CD4-positive, CD25-positive, alpha-beta regulatory T cell (primary cell): ENCODE measurements at places on chromosomes 16 and 17.
A peak's percentile ranks its signal among the peaks of the same experiment; 100 is the strongest.

GRCh38 chr16:67148656-67149275, 2.0 kb downstream of the B3GNT9 start:
- no peak for DNase-seq

DNA sequence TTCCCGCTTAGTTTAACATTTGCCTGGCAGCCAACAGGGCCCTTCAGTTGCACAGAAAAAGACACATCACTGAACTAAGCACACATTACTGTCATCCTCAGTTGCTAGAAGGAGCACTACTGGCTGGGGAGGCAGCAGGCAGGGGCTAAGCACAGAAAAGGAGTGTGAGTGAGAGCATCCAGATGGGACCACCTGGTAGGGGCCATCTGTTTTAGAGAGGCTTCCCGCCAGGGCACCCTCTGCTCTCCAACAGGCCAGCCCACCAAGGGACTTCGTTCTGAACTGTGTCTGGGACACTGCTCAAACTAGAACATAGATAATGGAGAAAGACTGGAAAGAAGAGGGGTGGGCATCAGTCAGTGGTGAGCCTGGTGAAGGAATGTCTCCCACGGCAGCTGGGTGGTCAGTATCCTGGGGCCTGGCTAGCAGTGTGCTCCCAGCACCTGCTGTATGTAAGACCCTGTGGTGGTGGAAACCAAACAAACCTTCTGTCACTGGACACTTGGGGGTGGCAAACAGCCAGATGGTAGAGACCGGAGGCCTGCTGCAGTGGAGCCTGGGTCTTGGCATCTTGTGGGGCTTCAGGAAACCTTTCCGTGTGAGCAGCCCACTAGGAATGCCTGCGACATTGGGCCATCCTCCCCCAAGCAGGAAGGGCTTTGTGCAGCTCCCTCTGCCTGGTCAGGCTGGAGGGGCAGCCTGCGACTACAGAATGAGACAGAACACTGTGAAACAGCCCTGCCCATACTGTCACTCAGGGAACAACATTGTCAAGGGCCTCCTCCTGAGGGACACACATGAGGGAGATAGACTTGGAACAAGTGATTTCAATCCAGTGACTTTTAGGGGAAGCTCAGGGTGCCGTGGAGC, 12.8 kb upstream of the RANGRF start:
- DNase-seq = no peak

DNA sequence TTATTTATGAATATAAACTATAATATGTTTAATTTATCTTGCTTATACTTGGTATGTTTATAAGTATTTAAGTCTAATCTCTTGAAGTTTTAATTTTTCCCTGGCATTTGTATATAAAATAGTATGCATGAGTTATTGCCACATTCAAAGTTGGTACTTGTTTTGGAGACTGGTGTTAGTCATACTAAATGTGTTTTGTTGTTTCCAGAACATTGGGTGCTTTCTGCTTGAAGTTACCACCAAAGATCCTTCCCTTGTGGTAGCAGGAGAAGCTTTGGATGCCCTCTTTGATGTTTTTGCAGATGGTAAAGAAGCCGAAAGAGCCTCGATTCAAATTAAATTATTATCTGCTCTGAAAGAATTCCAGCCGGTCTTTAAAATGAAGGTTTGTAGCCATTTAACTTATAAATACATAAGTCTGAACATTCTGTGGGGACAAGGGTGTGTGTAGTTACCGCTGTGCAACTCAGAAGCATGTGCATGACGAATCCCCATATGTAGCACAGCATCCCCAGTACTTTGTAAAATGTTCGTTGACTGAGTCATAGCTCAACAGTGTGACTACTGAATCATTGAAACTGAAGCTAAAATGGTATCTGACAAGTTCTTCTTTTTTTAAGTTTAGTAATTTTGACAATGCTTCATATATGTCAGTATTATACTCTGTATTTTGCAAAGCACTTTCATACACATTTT, 36.4 kb downstream of the HEATR3 start:
- no peak for DNase-seq

DNA sequence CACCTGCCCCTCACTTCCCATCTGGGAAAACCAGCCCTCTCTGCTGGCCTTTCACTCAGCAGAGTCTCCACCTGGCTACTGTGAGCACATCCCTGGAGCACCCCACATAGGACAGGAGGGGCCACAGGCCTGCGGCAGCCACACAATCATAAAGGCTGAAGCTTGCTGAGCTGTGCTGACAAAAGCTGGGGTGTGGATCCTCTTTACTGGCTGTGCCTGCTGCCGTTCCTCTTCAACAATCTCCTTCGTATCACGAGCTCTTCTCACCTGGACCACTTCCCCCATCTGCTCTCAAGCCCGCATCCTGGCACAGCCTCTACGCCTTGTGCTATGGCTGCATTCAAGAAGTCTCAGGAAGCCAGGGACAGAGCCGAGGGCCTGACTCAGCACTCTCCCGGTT, 86.1 kb downstream of the ZNF778 start:
- no peak for DNase-seq

DNA sequence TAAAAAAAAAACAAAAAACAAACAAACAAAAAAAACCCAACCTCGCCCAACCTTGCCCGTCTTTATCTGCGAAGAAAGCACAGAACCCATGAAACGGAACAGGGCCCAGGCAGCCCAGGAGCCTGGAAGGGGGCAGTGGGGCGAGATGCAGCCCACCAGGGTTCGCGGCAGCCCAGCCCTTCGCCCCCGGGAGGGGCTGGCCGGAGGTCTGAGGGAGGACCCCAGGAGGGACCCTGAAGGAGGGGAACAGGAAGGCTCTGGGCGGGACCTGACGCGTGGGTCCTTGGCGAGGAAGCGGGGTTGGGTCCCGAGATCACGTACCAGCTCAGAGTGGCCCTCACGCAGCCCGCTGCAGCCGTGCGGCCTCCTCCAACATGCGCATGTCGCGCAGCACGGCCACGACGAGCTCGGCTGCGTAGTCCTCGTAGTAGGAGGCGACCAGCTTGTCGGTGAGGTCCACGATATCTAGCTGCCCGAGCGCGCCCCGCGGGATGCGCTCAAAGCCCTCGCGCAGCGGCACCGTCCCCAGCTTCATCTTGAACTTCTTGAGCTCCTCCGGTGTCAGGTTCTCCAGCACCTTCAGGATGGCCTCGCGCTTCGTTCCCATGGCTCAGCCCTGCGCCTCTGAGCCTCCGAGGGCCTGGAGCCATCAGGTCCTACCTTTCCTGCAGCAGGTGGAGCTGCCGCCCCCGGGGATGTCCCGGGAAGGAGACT, at the start of gene PYDC1:
TSS of gene PYDC1 (minus strand) at position 714 of the 714 bp plus-strand sequence. CDS start at position 607, 107 bp downstream.
- DNase-seq = no peak

DNA sequence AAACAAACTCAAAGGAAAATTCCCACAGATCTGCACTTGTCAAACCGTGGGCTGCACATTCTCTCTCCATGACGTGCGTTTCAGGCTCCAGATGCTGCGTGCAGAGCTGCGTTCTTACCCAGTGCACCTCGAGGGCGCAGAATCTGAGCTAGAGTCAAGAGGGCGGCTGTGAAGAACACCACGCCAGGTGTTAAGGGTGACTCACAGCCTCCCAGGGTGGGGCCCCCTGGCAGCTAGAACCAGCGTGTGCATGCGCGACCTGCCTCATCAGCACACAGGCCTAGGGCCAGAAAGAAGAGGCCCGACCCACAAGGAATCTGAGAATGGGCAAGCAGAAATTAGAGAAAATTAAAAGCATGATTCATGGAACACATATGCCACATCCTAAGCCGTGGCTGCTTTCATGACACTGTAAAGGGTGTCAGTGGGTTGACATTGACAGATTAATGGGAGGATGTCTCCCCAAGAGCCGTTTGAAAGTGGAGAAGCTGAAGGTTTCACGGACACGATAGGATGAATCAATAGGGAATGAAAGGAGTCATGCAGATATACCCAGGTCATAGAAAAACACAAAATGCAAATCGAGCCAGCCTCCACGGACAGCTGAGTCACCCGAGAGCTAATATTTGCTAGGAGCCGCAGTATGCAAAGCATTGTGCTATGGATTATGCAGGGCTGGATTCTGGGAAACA, 29.0 kb downstream of the MARCHF10 start:
- no peak for DNase-seq

DNA sequence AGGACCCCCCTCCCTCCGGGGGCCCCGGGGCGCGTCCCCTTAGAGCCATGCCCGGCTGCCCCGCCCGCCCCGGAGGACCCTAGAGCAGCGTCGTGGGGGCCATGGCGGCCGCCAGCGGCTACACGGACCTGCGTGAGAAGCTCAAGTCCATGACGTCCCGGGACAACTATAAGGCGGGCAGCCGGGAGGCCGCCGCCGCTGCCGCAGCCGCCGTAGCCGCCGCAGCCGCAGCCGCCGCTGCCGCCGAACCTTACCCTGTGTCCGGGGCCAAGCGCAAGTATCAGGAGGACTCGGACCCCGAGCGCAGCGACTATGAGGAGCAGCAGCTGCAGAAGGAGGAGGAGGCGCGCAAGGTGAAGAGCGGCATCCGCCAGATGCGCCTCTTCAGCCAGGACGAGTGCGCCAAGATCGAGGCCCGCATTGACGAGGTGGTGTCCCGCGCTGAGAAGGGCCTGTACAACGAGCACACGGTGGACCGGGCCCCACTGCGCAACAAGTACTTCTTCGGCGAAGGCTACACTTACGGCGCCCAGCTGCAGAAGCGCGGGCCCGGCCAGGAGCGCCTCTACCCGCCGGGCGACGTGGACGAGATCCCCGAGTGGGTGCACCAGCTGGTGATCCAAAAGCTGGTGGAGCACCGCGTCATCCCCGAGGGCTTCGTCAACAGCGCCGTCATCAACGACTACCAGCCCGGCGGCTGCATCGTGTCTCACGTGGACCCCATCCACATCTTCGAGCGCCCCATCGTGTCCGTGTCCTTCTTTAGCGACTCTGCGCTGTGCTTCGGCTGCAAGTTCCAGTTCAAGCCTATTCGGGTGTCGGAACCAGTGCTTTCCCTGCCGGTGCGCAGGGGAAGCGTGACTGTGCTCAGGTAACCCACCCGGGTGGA, 759 bp downstream of the ALKBH5 start:
- DNase-seq = peak; percentile 82

- DNase-seq = no peak
Observed at GRCh38 chr17:22277595-22277994, 585.3 kb downstream of the KCNJ18 start.

DNA sequence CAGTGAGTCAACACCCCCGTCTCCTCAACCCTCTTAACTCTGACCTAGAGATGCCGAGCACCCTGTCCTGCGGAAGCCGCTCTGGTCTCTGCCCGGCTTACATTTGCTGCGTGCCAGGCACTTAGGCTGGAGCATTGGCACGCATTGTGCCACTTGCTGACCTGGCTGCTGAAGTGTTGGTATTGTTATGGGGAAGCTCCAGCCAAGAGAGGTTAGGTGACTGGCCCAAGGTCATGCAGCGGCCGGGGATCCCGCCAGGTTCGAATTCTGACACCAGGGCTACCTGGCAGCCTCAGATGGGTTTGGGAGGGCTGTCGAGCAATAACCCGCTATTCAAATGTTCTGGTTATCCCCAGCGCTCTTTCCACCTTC, 5.0 kb upstream of the HSD17B1 start:
- no peak for DNase-seq

DNA sequence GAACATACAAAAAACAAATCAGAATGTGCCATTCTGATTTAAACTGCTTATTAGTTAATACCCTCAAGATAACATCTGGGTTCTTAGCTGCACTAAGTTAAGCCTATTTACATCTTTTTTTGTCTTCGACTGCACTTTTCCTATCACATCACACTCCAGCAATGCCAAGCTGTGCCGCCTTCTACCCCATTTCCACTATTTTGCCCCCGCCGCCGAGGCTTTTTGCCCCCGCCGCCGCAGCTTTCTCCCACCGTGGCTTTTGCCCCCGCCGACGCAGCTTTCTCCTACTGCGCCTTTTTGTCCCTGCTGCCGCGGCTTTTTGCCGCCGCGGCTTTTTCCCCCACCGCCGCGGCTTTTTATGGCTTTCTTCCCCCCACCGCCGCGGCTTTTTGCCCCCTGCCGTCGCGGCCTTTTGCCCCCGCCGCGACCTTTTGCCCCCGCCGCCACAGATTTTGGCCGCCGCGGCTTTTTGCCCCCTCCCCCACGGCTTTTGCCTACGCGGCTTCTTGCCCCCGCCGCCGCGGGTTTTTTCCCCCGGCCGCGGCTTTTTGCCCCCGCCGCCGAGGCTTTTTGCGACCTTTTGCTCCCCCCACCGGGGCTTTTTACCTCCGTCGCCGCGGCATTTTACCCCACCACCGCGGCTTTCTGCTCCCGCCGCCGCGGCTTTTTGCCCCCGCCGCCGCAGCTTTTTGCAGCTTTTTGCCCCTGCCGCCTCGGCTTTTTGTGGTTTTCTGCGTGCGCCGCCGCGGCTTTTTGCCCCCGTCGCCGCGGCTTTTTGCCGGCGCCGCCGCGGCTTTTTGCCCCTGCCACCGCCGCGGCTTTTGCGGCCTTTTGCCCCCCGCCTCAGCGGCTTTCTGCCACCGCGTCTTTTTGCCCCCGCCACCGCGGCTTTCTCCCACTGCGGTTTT, 331.4 kb upstream of the WSB1 start:
- DNase-seq = no peak

GRCh38 chr17:27491713-27492190, 35.5 kb downstream of the KSR1 start:
- DNase-seq = no peak
